ENCODE measurements at places on chromosomes 16 and 17.

DNA sequence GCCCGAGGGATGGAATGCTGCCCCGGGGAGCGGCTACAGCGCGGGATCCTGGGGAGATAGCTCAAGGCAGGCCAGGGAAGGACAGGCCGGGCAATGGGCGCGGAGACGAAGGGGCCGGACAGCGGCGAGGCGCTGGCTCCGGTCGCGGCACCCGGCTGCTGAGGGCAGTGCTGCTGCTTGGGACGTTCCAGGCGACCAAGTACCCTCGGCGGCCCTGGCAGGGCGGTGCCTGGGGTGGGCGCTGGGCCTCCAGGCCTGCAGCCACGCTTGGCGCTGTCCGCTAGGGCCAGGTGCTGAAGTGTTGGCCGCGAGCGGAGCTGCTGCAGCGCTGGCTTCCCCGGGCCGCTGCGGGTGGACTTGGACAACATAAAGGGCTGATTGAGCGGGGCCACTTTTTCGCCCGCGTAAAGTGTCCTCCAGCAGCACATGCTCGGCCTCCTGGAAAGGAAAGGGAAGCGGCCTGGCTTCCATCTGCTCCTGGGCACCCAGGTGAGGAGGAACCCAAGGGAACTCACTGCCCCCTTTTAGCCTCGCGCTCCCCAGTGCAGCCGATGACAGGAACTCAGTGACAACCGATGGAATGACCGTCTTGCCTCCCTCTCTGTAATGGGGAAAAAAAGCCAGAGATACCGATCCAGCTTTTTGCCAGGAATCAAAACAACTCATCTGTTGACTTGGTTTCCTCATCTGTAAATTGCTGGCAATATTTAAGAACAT lies 23.7 kb downstream of the CLEC3A start:
- DNase-seq, result peak; percentile 31

DNA sequence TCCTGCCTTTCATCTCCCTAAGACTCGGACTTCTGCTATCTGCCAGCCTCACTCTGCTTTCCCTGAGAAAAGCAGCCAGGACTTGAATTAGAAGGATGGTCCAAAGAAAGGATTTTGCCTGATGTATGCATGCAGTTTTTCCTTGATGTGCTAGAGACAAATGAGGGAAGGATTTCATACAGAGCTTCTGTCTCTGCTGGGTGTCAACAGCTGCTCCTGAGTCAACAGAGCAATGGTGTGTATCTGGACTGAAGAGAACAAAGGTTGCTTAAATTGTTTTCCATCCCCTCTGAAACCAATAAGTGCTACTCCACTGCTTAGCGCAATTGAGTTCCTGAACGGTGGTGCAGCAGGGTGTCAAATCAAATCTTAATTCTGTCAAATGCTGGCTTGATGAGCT lies 680.6 kb upstream of the C16orf82 start:
- no peak for DNase-seq

- no peak for DNase-seq
Measured at GRCh38 chr17:81992306-81993102, 15.1 kb downstream of the ASPSCR1 start.

DNA sequence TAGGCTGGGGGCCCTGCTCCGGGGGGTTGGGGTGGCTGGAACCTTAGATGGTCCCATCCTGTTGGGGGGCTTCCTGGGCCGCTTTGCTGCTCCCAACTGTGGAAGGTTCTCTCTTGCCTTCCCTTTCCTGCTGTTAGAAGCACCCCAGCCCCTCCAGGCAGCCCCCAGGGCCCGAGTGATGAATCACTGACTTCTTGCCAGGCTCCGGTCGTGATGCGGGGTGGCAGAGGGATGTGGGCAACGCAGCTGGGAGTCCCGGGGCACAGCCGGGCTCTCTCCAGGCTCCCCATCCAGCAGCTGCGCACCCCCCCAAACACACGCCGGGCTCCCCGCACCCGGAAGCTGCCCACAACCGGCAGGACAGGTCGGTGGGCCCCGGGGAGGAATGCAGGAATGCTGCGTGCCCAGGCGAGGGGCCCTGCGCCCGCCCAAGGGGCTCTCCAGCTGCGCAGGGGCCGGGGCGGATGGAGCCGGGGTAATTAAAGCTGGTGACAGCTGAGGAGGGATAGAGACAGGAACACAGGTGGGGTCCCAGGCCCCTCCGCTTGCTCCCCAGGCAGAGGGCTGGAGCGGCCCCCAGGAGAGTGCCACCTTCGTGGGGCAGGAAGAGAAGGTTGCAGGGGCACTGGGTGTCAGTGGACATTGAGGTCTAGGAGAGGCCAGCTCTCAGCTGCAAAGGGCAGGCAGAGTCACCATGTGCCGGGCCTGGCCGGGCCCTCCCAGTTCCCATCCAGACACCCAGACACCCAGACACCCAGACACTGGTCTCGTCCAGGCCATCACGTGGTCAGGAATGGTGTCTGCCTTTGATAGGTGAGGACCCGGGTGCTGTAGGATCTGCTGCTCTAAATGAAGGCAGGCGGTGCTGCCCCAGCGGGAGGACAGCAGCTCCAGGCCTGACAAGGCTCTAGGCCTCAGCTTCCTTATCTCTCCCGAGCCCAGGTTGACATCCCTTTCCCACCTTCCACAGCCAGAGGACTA lies 15.0 kb upstream of the SLC38A10 start:
- DNase-seq, result no peak

- no peak for DNase-seq
Measured at GRCh38 chr17:80303824-80304223, 43.2 kb downstream of the RNF213 start.
